ENCODE measurements at places on chromosomes 6 and 20. TPM values are rescaled to one million over a fixed set of nuclear protein-coding genes. Genes with fewer than 3 reads are reported as not detected.

DNA sequence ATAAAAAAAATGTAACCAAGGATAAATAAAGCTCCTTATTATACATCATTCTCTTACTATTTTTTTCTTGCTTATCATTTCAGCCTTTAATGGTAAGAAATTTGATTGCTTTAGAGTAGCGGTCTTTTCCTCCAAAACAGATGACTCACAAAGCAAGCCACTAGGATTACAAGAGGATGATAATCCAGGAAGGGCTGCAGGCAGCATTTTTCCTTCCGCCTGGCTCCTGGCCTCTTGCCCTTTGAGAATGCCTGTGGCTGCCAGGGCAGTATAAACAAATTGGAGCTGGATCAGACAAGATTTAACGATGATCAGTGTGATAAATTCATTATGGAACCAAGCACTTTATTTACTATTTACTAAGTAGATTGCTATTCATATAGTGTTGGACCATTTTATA lies 9.7 kb upstream of the FBXL4 start:
- no peaks in the 10 kb centered on the region for H3K4me1 ChIP-seq
- H3K27me3 ChIP-seq: no peaks in the 10 kb centered on the region
- no peak overlapping the region for H3K27ac ChIP-seq
- DNase-seq: no peak
- H3K36me3 ChIP-seq: no peaks in the 10 kb centered on the region

DNA sequence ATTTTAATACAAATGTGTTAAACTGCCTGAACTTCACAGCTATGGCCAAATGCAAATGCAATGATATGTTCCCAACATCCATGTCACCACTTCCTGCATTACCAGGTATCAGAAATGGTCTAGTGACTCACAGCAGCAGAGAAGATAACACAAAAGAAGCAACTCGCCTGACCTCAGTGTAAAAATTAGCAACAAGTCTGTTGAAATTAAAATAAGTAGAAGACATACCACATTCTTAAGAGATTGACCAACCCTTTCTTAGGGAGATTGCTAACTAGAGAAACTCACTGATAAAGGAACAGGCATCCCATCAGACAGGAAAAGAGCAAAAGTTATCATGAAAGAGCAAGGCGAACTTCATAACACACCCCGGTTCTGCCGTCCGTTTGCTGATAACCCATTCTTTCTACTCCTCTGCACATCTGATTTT lies 45.1 kb downstream of the RNASET2 start:
- no peak overlapping the region for H3K4me3 ChIP-seq
- no peak overlapping the region for H3K27ac ChIP-seq
- DNase-seq: no peak
- no peaks in the 10 kb centered on the region for H3K27me3 ChIP-seq
- H3K4me1 ChIP-seq: no peaks in the 10 kb centered on the region

GRCh38 chr6:127291495-127291894 lies 24.8 kb downstream of the RNF146 start:
- H3K4me3 ChIP-seq: no peak overlapping the region
- H3K36me3 ChIP-seq: peaks cover 78% of the 10 kb centered on the region

DNA sequence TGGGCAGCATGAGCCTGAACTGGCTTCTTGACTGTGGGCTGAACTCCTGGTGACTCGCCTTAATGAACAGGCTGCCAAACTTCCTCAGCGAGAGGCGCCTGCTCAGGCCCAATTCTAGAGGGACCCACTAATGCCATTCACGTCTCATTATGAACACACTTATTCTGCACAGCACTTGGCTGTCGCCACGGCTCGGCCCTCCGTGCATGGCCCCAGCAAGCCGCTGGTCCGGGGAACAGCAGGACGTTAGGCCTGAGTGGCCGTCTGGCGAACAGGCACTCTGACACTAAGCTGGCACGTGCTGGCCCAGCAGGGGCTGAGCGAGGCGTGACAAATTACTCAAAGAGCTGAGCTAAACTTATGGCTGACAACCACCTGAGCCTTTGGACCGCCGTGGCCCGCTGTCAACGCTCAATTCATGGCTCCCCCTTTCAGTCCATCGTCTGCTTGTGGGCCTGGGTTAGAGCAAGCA lies 45.9 kb downstream of the INSM1 start:
- no peaks in the 10 kb centered on the region for H3K4me1 ChIP-seq
- no peak overlapping the region for H3K4me3 ChIP-seq
- DNase-seq: no peak
- no peaks in the 10 kb centered on the region for H3K27me3 ChIP-seq
- no peaks in the 10 kb centered on the region for H3K36me3 ChIP-seq

DNA sequence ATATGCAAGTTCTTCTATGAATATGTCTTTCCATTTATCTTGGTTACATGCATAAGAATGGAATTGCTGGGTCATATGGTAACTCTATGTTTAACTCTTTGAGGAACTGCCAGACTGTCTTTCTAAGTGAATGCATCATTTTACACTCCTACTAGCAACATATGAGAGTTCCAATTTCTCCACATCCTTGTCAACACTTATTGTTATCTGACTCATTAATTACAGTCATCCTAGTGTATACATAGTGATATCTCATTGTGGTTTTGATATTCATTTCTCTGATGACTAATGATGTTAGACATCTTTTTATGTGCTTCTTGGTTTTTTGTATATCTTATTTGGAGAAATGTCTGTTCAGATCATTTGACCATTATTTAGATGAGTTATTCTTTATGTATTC lies 96.7 kb upstream of the LAMP5 start:
- no peaks in the 10 kb centered on the region for H3K27me3 ChIP-seq
- DNase-seq: no peak
- no peaks in the 10 kb centered on the region for H3K4me1 ChIP-seq
- H3K4me3 ChIP-seq: no peak overlapping the region

DNA sequence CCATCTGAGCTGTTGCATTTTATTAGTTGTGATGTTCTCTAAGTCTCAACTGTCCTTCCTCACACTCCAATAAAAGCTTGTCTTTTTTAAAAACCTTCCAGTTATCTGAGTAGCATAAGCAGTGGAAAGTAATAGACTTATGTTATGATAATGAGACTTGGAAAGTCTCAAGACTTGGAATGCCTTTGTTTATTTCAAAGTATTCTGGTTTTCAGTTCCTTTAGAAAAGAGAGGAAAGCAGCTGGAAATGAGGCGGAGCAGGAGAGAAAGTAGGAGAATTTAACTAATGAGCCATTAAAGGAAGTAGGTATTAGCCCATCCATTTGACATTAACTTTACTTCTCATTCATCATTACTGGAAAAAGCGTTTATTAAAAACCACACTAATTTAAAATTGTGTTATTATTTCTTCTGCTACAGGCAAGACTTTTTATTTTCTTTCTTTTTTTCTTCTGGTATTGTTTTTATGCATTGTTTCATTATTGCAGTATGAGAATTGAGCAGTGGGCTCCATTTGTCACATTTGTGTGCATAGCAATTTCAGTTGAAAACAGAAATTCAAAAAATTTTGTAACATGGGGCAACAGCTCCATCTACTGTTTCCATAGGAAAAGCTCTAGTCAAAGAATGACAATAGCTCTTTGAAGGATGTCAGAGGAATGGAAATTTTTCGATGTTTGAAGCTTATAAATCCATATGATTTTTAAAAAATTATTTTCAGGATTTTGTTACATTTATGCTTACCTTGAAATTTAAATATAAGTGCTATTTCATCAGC lies 194.8 kb downstream of the COL9A1 start:
- H3K36me3 ChIP-seq: no peaks in the 10 kb centered on the region
- H3K27me3 ChIP-seq: no peaks in the 10 kb centered on the region
- H3K4me1 ChIP-seq: peaks cover 5% of the 10 kb centered on the region
- no peak overlapping the region for H3K27ac ChIP-seq

- no peaks in the 10 kb centered on the region for H3K27me3 ChIP-seq
- no peak overlapping the region for H3K27ac ChIP-seq
- DNase-seq: no peak
- H3K4me3 ChIP-seq: no peak overlapping the region
- no peaks in the 10 kb centered on the region for H3K36me3 ChIP-seq
These were observed 108.7 kb upstream of the FERMT1 start for GRCh38 chr20:6231556-6231955.

- no peaks in the 10 kb centered on the region for H3K27me3 ChIP-seq
- peaks cover 8% of the 10 kb centered on the region for H3K4me1 ChIP-seq
- DNase-seq: no peak
- no peak overlapping the region for H3K4me3 ChIP-seq
These were observed 11.3 kb downstream of the MBOAT1 start for GRCh38 chr6:20200761-20201630.

The SHLD1 gene
- polyA plus RNA-seq: 5.8 TPM

The POU5F1 gene
- not detected for polyA plus RNA-seq

The LTA gene
- not detected for polyA plus RNA-seq
